ENCODE measurements at places on chromosomes 7 and 10.

DNA sequence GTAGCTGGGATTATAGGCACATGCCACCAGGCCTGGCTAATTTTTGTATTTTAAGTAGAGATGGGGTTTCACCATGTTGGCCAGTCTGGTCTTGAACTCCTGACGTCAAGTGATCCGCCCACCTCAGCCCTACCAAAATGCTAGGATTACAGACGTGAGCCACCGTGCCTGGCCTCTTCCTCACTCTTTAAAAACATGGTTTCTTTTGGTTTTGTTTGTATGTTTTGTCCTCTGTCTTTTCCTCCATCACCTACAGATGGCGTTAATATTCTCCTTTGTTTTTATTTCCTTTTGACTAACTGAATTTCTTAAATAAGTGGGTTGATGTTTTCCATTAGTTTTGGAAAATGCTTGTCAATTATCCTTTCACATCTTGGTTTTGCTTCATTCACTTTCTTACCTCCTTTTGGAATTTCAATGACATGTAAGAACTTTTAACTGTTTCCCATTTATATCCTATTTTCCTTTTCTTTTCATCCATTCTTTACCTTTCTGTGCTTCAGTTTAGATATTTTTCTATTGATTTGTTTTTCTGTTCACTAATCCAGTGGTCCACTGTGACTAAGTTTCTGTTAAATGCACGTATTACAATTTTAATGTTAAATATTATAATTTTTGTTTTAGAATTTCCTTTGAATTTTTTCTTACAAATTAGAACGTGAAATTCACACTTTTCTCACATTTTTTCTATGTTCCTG is 104.1 kb downstream of the ZNF467 start:
- no peak for DNase-seq

- DNase-seq = no peak
These were observed 23.9 kb downstream of the OPALIN start for GRCh38 chr10:96334616-96335526.

- no peak for DNase-seq
These were observed 198.3 kb upstream of the DKK1 start for GRCh38 chr10:52115823-52116222.

DNA sequence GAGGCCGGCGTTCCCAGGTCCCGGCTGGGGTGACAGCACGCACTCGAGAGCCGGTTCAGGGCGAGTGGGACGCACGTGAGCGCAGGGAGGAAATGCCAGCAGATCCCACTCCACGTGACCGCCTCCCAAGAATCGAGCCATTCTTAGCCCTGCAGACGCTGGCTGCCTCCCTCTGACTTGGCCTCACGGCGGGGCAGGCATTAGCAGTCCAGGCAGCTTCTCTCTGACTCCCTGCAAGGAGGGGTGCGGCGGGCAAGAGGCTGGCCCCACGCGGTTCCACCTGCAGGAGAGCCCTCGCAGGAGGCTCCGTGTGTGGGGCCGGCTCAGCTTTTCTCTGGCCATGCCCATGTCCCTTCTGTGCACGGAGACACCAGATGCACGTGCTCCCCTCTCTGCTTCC is 10.1 kb downstream of the GPR146 start:
- no peak for DNase-seq

GRCh38 chr10:72298592-72299519 is 25.1 kb downstream of the DDIT4 start:
- DNase-seq = no peak

GRCh38 chr10:78768876-78769275 is 299.9 kb upstream of the ZMIZ1 start:
- no peak for DNase-seq

DNA sequence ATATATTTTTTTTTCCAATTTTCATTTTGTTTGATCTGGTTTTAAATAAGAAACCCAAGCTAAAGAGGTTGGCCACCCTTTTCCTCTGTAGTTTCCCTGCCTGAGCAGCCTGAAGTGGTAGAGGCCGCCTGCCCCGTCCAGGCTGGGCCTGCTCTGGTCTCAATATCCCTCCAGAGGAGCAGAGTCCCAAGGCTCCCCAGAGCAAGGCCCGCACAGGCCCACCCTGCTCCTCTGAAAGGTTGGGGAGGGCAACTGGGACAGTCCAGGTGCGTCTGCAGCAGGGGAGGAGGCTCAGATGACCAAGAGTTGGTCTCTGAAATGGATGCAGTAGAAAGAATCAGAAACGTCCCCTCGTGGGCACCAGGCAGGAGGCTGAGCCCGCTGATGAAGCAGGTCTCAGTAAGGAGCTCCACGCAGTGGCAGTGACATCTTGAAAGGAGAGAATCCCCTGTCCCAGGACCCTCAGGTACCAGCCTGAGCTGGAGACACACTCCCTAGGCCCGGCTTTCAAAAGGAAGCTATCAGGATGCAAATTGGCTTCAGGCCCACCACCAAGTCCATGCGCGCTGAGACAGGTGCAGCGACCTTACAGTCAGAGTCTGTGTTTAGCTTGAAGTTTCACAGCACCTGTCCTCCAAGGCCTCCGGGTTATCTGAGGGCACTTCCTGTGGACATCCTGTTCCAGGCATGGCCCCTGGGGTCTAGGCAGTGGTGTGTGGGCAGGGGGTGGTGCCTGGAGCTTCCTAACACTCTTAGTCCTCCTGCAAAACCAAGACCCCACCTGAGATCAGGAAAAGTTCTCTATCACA is 37.7 kb downstream of the EN2 start:
- DNase-seq = no peak

GRCh38 chr7:150901160-150902035 is 49.1 kb downstream of the AOC1 start:
- no peak for DNase-seq

DNA sequence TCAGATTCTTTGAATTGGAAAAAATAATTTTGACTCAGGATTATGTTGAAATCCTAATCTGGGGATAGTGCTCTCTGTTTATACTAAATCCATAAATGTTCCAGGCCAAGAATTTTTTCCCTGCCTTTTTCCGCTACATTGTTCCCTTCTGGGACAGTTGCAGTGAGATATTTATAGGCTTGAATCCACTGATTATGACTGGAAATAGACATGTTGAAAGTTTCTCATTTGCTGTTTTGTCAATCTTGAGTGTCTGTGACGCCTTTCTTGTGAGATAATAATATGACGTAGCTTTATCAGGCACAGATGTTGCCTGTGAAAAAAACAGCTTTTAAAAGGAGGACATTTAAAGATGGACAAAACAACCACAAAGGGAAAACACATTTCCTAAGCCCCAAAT is 155.9 kb downstream of the ARID5B start:
- DNase-seq = no peak

- no peak for DNase-seq
These were observed 28.3 kb downstream of the BAG3 start for GRCh38 chr10:119679480-119679829.

GRCh38 chr7:124996778-124997177 is 67.2 kb upstream of the POT1 start:
- no peak for DNase-seq

DNA sequence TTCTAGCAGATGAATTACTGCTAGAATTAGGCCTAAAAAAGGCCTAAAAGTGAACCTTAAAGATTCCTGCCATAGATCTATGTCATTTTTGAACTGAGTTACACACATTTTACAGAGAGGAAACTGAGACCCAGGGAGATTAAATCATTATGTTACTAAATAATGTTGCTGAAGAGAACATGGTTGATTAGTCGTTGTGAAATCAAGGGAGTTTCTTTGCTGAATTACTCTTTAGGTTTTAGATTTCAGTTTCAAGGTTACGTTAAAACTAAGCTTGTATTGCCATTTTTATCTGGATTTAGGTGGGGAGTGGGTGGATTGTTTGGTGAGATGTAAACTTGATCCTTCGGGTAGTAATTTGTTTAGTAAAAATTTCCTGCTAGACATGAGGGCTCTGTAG is 21.3 kb downstream of the CDK14 start:
- no peak for DNase-seq

- no peak for DNase-seq
These were observed 25.0 kb downstream of the GPR22 start for GRCh38 chr7:107494884-107495283.

GRCh38 chr10:28169525-28169924 is 133.3 kb downstream of the MPP7 start:
- no peak for DNase-seq

- no peak for DNase-seq
These were observed 28.7 kb upstream of the HABP2 start for GRCh38 chr10:113524120-113524519.

- no peak for DNase-seq
These were observed 334.1 kb upstream of the KLF6 start for GRCh38 chr10:4119107-4119506.

DNA sequence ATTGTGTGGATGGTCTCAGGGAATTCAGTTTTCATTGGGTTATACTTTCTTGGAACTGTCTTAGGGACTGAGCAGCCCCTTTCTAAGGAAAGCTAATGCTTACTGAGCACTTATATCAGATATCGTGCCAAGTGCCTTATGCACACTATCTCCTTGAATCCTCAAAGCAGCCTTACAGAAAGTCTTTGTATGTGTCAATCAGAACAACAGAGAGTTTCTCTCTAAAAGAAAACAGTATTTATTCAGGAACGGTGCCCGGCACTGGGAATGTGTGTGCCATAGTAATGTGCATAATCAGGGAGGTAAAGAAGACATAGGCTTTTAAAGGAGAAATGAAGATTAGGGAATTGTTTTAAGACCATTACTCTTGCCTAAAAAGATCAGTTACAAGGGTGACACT is 17.3 kb downstream of the ANTXRL start:
- DNase-seq = no peak

DNA sequence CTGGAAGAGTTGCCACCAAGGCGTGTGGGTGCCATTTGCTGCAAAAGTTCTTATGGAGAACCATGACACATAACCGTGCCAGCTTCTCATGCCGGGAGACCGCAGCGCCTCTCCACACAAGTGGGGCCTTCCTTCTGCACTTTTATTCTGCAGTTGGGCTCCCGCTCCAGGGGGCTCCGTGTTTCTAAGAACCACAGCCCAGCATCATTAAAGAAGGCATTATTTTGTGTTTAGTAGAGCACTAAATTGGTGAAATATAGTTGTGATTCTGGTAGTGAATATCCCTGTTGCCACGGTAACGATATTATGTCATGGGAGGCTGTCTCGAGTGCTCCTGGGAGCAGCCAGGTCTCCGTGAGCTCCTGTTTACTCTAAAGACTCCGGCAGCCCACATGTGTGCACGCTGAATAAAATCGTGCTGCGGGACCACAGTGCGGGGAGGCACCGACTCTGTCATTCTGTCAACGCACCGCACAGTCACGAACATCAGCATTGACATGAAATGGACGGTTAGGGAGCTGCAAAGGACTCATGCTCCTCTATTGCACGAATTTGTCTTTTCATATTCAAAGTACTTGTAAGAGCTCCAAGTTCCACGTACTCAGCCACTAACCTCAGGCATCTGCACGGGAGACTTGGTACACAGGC is 68.8 kb upstream of the PITRM1 start:
- DNase-seq = no peak

GRCh38 chr10:22427890-22428571 is 82.7 kb downstream of the SPAG6 start:
- DNase-seq = no peak

GRCh38 chr10:66148312-66148711 is 777.5 kb upstream of the LRRTM3 start:
- no peak for DNase-seq

DNA sequence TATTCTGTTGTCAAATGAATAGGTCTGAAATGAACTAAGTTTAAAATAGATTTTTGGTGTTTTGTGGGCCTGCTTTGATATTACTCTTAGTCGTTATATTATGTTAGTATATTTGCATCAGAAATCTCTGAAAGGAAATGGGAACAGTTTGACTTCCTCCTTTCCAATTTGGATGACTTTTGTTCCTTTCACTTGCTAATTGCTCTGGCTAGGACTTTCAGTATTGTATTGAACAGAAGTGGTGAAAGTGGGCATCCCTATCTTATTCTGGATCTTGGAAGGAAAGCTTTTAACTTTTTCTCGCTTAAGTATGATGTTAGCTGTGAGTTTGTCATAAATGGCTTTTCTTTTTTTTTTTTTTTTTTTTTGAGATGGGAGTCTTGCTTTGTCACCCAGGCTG is 273.6 kb upstream of the DKK1 start:
- DNase-seq = no peak

DNA sequence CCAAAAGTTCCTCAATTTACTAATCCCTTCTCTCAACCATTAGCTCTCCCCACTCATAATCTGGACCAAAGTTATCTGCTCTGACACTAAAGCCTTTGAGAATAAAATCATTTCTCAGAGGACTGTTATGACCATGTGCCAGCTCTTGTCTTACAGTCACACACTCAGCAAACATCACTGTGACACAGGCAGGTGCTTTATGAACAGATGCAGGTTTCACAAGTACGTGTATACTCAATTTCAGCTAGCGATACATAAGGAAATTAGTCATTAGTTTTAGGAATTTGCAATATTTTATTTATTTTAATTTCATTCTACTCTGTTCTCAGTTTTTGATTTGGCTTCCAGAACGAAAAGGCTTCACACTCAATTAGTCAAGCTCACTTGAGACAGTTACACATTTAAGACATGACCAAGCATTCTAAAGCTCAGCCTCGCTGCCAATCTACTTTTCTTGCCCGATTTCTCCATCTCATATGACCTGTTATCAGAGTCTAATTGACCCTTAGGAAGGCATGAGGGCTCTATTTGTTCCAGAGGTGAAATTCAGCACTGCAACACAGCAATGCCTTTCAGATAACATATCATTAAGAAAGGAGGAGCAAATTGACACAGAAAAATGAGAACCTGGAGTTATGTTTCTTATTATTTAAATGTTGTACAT is 76.8 kb downstream of the TFEC start:
- DNase-seq = no peak

GRCh38 chr10:110695539-110695886 is 51.4 kb downstream of the RBM20 start:
- no peak for DNase-seq

DNA sequence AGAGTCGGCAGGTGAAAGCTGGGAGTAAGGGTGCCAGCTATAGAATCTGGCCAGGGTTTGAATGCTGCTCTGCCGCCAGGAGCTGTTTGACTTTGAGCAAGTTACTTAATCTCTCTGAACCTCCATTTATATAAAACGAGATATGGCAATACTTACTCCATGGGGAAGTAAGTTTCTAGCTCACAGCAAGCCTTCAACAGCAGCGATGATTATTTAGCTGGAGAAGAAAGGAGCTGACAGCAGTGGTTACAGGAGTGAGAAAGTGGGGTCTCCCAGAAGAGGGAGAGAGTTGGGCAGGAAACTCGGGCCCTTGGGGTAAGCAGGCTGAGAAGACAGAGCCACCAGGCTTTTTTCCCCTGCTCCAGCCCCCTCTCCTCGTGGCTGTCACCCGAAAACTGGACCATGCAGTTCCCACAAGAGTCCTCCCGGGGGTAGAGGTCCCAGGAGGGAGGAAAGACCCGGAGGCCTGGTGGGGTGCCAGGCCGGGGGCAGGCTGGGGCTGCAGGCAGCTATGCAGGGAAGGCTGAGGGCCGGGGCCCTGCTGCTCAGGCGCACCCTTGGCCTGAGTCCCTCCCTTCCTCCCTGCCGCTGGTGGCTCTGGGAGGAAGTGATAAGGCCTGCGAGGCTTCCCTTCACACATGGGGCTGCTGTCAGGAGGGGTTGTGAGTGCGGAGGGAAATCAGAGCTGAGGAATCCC is 3.5 kb downstream of the NOS3 start:
- DNase-seq = no peak

GRCh38 chr10:120735773-120736371 is 115.3 kb upstream of the WDR11 start:
- DNase-seq = no peak

GRCh38 chr7:7810826-7811225 is 92.4 kb upstream of the RPA3 start:
- no peak for DNase-seq

- no peak for DNase-seq
These were observed 11.7 kb downstream of the TMEM184A start for GRCh38 chr7:1544178-1544895.

GRCh38 chr7:16900209-16900768 is 18.5 kb upstream of the AGR3 start:
- no peak for DNase-seq
